Activated gamma-delta T cell (primary cell): ENCODE measurements at places on chromosomes 5 and 9.

DNA sequence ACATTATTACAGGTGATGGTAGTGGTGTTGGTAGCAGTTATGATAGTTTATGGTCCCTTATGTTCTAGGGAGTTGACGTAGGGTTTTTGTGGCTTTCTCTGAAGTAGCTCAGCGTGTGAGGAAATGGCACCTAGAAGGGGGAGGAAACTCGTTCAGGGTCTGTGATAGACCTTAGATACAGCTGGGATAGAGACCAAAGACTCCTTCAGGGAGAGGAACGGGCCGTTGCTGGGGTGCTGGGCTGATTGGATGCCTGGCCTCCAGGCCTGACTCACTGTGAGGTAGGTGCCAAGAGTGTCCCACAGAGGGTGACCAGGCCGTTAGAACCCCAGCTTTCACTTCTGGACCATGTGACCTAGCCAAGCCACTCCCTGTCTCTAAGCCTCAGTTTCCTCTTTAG lies 96.6 kb downstream of the DAB2IP start:
- no peak for DNase-seq

DNA sequence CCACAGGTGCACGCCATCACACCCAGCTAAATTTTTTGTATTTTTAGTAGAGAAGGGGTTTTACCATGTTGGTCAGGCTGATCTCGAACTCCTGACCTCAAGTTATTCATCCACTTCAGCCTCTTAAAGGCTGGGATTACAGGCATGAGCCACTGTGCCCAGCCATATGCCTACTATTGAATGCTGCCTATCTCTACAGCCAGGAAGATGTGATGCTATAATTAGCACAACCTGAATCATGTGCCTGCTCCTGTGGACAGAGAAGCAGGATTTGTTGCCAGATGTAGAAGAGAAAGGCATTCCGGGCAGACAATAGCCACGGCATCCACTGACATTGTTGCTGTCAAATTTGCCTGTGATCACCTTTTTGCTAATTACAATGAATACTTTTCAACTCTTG lies 24.4 kb upstream of the MLLT3 start:
- DNase-seq = no peak

DNA sequence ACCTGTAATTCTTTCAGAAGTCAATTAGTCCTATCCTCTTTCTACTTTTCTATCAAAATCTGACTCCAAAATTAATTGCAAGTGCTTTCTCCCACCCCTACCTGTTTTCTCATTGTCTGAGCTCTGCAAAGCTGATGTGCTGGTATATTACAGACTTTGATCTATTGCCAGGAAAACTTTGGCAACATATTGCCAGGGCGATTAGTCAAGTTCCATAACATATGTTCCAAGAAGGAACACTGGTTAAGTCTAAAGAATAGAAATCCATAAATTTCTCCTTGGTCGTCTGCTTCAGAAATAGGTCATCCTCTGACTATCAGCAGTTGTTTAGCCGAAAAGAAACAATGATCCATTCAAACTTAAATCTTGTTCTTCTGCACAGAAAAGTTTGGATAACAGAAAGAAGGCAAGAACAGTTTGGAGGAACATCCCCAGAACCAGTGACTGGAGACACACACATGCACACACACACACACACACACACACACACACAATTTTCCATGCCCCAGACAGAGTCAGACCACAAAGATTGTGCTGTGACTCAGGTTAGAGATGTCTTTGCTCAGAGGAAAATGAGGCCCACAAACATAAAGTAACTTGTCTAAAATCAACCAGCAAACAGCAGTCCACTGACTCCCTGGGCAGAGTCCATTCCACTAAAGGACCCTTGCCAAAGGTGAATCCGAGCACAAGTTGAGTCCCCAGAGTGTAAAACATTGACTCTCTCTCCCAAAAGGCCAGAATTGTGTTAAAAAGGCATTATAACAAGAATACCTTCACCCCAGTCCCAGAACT lies 202.1 kb downstream of the DEPDC1B start:
- no peak for DNase-seq

DNA sequence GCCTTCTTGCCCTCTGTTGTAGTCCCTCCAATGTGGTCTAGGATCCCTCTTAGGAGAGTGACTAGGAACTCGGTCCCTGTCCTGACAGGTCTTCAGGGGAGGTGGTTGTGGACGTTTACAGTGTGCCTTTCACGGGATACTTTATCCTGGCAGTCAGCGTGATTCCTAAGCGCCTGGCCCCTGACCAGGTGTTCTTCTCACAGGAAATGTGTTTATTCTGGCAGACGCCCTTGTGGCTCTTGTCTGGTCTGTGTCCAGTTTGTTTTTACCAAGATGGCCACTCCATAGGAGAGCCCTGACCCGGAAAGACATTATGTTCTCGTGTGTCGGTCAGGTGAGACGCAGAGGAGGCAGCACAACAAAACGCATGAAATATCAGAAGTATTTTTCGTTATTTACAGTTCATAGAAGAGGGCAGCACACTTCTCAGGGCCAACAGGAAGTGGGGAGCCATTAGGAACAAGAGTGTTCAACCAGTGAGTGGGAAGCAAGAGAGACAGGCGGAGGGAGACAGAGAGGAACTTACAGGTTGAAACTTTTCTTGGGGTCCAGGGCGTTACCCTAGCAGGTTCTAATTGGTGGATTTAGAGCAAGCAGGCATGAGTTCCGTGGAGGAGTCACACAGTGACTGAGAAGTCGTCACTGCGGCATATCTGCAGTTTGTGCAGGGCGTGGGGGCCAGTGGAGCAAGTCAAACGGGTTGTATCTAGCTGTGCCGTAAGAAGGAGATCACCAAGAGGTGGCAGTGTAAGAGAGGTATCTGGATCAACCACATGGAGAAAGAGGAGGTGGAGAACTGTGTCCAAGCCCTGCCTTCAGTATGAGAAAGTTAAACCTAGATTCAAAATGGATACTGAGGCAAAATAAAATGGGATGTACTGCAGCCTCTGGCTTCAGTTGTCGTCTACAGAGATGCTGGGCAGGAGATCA lies 412.9 kb downstream of the ZSWIM6 start:
- DNase-seq = no peak

DNA sequence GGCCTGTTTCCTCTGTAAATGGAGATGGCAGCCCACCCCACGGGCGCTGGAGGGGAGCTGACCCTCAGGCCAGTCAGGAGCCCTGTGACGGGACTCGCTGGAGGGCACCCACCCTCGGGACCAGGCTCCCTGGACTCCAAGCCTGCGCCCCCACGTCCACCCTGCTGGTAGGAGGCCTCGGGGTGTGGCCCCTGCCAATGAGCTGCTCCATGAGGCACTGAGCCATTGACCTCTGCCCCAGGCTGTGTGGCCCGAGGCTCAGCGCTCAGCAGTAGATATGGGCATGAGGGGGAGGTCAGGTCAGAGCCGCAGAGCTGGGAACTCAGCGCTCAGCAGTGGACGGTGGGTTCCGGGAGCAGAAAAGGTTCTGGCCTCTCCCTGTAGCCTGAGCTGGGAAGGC lies 52.3 kb upstream of the EGFL7 start:
- no peak for DNase-seq

DNA sequence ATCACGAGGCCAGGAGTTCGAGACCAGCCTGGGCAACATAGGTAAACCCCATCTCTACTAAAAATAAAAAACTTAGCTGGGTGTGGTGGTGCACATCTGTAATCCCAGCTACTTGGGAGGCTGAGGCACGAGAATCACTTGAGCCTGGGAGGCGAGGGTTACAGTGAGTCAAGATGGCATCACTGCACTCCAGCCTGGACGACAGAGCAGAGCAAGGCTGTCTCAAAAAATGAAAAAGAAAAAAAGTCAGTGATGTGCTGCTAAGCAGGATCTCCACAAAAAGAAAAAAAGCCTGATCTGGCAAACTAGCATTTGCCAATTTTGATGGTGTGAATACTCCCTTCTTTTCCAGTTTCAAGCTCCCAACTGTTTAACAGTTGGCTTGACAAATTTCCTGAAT lies 21.9 kb downstream of the F2R start:
- no peak for DNase-seq
